Activated CD4-positive, CD25-positive, alpha-beta regulatory T cell (primary cell): ENCODE measurements at places on chromosomes 16 and 17.

GRCh38 chr17:2852221-2852620, 56.0 kb downstream of the RAP1GAP2 start:
- no peak for DNase-seq

DNA sequence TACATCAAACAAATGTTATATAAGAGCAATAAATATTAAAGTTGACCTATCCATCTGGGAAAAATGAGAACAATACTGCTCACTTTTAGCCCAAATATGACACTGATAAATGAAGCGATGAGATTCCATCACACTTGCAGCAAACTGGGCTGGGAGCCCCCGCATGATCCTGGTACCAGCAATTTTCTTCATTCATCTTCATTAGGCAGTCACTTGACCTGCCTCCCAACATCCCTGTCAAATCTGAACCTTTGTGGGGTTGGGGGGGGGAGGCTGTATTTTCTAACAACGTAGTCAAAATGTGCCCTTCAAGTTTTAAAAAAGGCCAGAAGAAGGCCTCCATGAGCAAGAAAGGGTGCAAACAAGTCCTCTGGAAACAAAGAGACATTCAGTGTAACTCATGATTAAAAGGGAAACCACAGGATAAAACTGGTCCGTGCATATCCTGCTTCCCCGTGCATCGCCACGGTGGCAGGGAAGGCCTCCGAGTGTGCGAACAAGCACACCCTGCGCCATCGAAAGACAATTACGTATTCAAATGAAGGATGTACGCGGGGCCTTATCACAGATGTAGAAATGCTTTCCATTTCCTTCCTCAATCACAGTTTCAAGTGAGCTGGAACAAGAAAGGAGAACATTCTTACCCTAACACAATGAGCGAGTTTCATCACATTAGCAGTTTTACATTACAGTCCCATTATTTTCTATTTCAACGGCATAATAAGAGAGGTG, 48.4 kb downstream of the TOX3 start:
- no peak for DNase-seq

DNA sequence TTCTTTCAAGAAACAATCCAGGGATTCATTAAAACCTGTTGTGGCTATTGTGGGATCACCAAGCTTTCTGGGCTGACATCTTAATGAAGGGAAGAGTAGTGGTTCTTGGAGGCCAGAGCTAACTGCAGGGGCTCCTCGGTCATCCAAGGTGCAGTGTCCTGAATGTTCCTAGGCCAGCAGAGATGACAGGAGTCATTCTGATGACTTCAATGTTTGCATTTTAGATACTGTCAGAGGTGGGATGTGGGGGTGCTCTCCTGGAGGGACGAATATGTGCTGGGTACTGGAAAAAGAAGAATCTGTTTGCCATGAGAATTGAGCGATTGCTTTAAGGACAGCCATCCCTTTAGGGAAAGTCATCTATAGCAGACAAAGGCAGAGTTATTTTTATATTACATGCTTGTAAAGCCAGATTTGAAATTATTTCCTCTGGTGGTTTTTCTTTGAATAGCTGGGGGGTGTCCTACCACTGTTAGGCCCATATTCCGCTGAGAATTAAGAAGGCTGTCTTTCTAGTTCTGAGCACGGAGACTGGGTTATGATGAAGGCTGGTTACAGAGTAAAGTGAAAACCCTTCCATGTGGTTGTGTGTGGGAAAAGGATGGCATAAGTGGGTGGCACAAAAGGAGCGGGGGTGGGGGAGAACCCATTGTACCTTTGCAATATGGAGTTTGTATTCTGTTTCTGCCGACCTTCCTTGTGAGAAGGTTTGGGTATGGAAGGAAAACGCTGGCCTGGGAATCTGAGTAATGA, 7.4 kb downstream of the HLF start:
- DNase-seq = no peak

DNA sequence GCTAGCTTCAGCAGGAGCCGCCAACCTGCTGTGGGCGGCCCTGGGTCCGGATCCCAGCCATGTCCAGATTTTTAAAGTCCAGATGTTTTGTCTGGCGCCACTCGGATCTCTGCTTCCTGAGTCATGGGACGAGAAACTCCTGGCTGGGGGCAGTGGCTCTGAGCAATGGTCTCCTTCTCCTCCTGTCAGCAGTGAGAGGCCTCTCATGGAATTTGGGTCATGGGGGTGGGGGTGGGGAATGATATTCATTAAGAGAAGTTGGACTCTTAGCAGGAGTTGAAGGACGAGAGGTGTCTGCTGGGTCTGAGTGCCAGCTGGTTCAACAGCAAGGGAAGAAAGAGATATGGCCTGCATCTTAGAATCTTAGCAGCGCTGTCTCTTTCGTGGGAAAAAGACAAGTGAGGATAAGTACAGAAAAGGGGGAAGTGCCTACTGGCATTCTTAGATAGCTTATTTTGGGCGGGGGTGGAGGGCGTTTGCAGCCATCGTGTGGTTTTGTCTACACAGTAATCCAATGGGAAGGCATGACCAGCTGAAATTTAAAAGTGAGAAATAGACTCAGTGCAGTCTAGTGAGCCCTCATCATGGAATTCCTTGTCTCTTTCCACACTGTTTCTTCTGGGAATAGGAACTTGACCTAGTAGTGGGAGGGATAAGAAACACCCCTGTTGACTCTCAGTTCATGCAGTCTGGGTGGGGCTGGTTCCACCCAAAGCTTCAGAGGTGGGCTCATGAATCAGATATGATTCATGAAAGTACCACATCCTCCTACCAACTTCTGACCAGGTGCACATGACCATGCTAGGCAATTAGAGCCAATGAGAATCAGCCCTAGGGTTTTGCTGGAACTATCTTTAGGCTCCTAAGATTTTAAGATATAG, 80.5 kb downstream of the MYH13 start:
- DNase-seq = no peak

GRCh38 chr16:474420-475122, 49.1 kb downstream of the RAB11FIP3 start:
- no peak for DNase-seq

- no peak for DNase-seq
These were observed 127.5 kb upstream of the CRHR1 start for GRCh38 chr17:45656527-45657181.

- DNase-seq = no peak
These were observed 7.1 kb downstream of the AKAP1 start for GRCh38 chr17:57092171-57092570.

- no peak for DNase-seq
These were observed 40.6 kb upstream of the CDH1 start for GRCh38 chr16:68696514-68696913.

- DNase-seq = no peak
These were observed 30.9 kb downstream of the LRRC36 start for GRCh38 chr16:67357561-67357960.

DNA sequence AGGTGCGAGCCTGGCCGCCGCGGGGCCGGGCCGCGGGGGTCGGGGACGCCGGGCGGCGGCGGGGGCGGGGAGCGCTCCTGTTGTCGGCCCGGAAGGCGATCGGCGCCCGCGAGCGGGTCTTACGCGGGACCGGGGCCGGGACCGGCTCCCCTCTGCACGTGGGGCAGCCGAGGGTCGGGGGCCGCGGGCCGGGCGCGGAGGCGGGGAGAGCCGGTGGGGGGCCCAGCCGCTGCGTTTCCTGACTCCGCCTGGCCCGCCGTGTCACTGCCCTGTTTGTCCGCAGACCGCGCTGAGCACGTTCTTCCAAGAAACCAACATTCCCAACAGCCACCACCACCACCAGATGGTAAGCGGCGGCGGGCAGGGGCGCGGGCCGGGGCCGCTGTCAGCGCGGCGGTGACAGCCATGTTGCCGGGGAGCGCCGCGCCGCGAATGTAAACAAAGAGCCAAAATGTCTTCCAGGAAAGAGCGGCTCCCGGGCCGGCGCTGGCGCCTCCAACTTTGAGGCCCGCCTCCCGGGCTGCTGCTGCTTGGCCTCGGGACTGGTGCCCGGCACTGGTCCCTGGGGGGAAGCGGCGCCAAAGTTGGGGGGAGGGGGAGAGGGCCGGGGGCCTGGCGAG, 586 bp downstream of the UBALD2 start:
- no peak for DNase-seq

DNA sequence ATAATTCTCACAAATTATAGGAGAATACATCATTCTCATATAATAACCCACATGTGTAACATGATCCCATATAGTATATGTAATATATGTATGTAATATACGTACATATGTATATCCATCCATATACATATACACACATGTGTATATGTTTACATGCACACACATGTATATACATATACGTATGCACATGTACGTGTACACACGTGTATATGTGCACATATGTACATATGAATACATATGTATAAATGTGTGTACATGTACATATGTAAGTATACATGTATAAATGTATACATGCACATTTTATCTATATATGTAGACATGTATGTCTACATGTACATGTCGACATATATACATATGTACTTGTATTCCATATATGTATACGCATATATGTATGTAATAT, 288.8 kb downstream of the NPIPA8 start:
- DNase-seq = no peak

- DNase-seq = no peak
These were observed 45.6 kb downstream of the IKZF3 start for GRCh38 chr17:39818358-39819000.

- DNase-seq = no peak
These were observed 100.0 kb upstream of the ZNF469 start for GRCh38 chr16:88282564-88283395.

- DNase-seq = no peak
These were observed 39.2 kb downstream of the GNA13 start for GRCh38 chr17:65017207-65017774.

GRCh38 chr17:7633093-7633492, 3.2 kb downstream of the SHBG start:
- DNase-seq = no peak

- DNase-seq = no peak
These were observed 6.6 kb downstream of the PRAC1 start for GRCh38 chr17:48715496-48716399.

DNA sequence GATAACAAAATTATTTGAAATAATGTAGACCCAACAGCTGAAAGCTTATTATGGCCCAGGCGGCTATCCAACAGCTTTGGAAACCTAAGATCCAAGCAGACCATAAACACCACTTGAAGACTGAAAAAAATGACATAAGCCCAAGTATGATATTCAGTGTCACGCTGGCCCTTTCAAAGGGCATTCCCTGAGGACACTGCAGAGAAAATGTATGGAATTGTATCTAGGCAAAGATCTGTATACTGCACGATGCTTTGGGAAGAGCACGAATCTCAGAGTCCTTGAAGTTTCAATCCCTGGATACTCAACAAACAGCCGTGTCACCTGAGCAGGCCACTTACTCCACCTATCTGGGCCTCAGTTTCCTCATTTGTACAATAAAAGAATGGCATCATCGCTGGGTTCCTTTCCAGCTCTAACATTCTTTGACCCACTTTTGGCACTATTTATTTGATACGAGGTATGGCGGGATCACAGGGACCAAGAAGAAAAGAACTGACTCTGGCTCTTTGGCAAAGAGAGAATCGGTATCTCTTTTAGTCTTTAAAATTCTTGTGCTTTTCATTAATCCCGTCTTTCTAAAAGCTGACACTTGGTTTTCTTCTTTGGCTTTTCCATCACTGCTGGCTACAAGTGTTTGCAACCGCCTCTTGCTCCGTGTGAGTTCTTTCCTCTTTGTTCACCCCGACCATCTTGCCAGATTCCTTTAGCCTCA, 1.2 kb downstream of the STAT5B start:
- DNase-seq = no peak

DNA sequence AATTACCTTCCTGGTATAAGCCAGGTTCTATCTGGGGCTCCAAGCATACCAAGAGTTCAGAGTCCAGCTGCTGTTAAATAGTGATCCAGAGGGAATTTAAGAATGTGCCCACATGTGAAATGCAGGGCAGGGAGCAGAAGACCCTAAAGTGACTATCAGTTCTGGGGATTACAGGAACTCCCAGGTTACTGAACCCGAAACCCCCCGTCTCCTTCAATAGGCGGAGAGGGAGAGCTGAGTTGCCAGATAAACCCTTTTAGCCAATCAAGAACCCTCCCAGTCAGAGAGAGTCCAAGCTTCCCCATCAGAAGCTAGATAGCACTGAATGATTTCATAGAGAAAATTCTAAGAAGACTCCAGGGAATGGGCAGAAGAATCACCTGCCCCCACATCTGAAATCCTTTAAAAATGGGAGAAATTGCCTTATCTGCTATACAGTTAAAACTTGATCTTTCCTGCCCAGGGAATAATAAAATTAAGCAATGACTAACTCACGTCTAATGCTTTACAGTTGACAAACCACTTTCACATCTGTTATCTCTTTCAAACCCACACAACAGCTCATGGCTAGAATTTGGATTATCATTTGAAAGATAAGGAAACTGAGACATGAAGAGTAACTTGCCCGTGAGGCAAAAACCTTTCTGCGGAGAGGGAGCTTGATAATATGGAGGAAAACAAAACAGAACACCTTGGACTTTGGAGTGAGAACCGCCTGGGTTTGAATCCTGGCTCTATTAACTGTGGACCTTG, 10.2 kb downstream of the NOG start:
- no peak for DNase-seq

DNA sequence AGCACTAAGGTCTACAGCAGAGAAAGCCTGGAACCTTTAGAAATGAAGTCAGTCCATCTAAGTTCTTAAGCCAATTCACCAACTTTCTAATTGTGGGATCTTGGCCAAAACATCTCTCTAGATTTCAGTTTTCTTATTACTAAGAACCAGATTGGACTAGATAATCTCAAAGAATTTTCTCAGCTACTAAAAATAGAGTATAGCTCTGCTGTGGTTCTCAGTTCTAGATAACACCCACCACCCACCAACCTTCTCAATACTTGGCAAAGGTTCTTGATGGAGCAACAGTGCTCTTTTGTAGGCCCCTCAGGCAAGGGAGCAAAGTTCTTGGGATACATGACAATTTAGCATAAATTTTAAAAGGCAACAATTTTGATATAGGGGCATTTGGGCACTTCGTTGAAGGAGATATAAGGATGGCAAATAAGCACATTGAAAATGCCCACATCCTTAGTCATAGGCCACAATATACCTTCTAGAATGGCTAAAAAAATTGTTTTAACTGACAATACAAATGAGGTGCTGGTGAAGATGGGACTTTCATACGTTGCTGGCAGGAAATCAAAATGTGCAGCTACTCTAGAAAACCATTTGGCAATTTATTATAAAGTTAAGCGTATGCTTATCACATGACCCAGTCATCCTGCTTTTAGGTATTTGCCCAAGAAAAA, 74.4 kb upstream of the TMEM132E start:
- DNase-seq = no peak

GRCh38 chr16:14303182-14303618, 232.1 kb downstream of the MRTFB start:
- DNase-seq = no peak

DNA sequence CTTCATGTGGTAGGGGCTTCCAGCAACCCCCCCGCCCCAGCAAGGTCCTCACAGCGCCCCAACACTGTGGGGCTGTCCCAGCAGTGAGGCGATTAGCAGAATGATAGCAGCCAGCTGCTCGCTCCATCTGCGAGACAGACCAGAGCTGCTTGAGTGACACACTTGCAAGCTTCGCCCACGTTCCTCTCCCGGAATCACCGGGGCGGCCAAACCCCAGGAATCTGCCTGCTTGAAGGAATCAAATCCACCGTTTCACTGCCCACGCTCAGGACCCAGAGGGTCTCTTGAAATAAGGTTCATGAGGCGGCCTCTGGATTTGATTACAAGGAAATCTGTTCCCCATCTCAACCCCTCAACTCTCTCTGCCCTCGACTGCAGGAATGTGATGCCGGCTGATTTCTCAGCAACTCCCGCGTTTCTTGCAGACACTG, 356.0 kb downstream of the C16orf95 start:
- no peak for DNase-seq
